ENCODE measurements at places on chromosomes 1 and 21.

GRCh38 chr1:26016953-26017545 lies 4.5 kb upstream of the EXTL1 start:
- DNase-seq, result no peak

DNA sequence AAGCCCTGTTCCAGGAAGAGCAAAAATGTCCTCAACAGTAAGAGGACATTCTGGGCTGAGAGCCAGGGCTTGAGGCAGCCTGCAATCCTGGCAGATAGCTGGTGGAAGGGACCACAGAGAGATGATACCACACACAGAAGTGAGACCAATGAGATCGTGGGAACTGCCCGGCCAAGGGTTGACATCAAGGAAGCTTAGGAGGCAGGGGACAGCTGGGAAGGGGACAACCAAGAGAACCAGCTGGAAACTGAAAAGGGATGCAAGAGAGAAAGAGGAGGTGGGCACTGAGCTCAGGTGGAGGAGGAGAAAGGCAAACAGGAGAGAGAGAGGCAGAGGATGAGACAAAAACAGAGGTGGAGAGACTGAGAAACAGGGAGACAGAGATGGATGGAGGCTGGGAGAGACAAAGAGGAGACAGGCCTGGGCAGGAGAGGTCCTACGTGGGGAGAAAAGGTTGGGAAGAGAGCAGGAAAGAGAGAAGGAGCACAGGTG lies 9.2 kb downstream of the PDZK1IP1 start:
- DNase-seq, result no peak

GRCh38 chr1:39238476-39238875 lies 34.0 kb downstream of the MACF1 start:
- no peak for DNase-seq

GRCh38 chr1:35288761-35289160 lies 20.3 kb downstream of the ZMYM4 start:
- DNase-seq, result no peak

- no peak for DNase-seq
Observed at GRCh38 chr1:33032126-33032869, 4.4 kb downstream of the AK2 start.

DNA sequence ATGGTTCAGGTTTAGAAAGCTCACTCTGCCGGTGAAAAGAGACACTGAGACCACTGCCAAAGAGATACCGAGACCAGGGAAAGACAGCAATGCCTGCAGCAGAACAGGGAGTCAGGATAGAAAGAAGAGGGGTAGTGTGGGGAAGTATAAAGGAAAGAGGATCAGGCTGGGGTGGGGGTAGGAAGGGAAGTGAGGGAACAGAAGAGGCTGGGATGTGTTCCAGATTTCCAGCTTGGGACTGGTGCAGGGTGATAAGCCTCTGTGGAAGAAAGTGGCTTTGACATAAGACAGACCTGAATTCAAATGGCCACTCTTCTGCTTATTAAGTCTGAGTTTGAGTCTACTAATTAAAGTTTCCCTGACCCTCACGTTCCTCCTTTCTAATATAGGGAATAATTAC lies 105.9 kb downstream of the PIK3R3 start:
- no peak for DNase-seq

DNA sequence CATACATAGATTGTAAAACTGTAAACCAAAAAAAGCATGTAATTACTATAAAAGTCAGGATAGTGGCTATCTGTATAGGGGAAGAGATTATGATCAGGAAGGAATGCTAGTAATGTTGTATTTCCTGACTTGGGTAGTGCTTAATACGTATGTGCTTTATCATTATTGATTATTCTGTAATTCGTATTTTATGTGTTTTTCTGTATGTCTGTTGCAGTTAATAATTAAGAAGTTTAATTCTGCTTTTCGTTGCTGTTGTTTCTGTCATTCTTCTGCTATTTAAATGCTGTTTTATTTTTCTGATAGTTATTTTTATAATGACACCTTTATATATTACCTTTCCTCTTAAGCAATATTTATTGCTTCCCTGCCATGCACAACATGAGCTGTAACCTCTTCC lies 29.3 kb upstream of the TRIM33 start:
- DNase-seq, result no peak

DNA sequence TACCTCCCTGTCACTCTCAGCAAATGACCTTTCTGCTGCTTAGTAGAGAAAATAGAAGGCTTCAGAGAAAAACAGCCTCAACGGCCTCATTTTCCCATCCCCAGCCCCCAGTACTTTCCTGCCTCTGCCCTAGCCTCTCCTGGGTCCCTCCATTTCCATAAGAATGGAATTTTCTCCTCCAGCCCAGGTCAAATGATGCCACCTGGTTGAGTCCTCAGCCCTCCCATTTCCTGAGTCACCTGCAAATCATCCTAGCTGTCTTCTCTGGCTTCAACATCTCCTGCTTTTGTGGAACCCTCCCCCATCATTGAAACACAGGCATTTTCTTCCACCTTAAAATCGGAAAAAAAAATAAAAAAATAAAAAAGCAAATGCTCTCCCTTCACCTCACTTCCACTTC lies 35.1 kb downstream of the OLIG1 start:
- DNase-seq, result no peak

GRCh38 chr1:80250573-80251168 lies 1244.1 kb upstream of the ADGRL4 start:
- DNase-seq, result no peak
